ENCODE measurements at places on chromosomes 7 and 10.

DNA sequence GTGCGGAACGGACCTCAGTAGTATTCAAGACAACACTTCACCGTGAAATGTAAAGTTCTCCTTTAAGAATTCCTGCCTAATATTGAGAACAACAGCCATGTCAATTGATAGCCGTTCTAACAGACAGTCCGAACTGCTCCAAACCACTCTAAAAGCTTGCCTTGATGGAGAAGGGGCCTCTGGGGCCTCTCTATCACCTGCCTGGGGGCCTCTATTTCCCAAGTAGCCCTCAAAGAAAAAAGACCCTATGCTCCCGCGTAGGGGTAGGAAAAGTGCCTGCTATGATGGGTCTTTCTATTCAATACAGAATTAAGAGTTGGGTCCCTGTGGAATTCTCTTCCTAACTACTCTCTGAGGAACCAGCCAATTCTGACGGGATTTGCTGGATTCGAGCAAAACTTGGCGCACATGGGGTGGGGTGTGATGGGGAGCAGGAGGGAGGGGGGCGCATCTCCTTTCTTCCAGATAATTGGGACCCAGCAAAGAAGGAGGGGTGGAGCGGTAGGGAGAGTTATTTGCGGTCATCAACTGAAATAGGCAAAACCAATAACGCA lies 8.3 kb upstream of the DLX6 start:
- no peak for DNase-seq

DNA sequence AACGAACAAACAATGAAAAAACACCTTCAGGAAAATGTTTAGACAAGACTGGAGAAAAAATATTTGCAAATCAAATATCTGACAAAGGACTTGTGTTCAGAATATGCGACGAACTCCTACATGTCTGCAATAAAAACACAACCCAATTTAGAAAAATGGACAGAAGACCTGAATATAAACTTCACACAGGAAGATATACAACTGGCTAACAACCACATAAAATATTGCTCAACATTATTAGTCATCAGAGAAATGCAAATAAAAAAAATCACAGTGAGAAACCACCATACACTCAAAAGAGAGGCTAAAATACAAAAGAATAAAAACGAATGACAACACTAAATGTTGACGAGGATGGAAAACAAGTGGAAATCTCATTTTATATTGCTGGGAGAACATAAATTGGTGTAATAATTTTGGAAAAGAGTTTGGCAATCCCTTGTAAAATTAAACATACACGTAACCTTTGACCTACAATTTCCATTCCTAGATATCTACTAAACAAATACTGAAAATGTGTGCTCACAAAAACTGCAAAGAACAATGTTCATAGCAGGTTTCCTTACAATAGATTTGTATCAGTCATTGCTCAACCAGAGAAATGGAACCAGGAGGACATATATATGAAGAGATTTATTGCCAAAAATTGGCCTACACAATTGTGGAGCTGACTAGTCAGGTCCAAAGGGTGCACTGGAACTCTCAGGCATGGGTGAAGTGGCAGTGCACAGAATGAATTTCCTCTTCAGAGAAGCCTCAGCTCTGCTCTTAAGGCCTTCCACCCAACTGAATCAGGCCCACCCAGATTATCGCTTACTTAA lies 82.9 kb upstream of the OGDHL start:
- peak; percentile 20 for DNase-seq

- no peak for DNase-seq
These were observed 15.3 kb upstream of the KCNIP2 start for GRCh38 chr10:101858723-101859500.

DNA sequence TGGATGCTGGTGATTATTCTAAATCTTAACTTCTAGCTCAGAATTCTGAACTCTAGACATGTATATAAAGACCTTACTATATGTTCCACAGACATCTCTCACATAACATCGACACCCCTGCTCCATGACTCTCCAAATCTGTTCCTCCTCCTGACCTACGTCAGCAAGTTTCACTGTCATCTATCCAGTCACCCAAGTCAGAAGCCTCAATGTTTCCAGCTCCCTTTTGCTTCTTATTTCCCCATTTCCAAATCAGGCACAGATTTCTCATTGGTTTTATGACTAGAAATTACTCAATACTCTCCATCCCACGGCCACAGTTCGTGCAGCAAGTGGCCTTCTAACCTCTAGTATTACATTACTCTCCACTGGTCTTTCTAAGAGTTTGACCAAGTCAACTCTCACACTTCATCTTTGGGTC lies 28.5 kb downstream of the EPC1 start:
- no peak for DNase-seq

GRCh38 chr10:17510242-17510908 lies 56.0 kb upstream of the ST8SIA6 start:
- no peak for DNase-seq

DNA sequence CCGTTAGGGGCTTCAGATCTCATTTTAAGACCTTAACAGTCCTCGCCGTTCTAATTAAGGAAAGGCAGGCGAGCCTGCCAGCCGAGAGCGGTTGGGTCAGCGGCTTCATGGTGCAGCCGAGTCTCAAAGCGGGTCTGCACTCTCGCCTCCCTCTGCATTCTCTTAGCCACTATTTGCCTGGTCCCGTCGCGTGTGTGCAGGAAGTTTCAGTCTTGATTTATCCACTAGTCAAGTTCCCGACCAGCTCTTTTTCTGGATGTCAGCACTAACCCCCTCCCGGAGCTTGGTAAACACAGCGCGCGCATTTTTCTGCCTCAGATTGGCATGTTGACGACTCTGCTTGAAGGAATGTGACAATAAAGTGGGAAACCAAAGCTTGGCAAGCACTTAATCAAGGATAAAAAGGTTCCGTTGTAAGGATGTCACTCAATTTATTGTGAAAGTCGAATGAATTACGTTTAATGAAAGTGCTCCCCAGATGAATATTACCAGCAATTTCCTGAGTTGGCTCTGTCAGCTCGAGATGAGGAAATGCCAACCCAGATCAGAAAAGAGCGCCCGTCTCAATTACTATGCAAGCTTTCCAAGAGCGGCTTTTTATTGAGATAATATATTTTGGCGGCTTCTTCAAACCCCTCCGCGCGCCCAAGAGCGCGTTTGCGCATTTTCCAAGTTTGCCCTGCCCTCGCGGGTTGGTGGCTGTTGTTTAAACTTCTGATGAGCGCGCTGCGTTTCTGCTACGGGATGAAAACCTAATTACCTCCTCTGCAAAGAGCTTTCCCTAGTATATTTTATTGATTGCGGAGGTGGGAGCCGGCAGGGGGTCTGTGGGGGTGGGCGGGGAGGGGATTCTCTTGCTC lies 7.9 kb downstream of the NXPH1 start:
- no peak for DNase-seq

GRCh38 chr7:104272767-104273384 lies 55.5 kb upstream of the LHFPL3 start:
- DNase-seq, result peak; percentile 31

DNA sequence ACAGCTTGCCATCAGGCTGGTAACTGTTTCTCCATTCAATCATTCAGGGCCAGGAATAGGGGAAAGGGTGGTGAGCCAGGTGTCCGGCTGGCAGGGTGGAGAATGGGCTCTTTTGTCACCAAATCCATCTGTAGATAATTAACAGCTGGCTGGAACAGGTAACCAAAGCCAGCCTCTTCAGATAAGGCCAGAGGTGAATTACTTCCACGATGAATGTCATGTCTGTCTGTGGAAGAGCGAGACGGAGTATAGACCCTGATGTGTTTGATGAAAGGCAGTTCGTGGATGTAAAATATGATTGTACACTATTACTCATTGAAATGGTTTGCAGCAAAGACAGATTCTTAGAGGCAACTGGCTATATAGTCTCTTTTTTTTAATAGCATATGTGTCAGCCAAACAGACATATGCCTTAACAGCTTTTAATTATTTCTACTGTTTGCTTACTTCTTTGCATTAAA lies 149.8 kb downstream of the KLF6 start:
- DNase-seq, result peak; percentile 47

DNA sequence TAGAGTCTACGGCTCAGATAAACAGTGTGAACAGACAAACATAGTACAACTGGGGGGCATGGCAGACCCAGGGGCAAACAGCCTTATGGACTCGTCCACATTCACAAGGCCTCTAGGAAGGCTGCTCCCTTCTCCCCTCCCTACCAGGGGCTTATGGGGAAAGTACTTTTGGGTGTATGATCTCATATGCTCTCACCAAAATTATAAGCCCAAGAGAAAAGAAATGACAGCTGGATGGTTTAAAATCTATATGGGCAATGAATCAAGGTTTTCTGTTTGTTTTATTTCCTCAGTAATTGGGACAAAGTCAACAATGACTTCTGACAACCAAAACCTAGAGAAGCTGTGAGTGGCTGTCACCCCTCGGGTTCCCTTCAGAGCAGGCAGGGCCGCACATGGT lies 144.4 kb downstream of the PKD1L1 start:
- no peak for DNase-seq

GRCh38 chr10:818010-818409 lies 113.5 kb downstream of the LARP4B start:
- no peak for DNase-seq

DNA sequence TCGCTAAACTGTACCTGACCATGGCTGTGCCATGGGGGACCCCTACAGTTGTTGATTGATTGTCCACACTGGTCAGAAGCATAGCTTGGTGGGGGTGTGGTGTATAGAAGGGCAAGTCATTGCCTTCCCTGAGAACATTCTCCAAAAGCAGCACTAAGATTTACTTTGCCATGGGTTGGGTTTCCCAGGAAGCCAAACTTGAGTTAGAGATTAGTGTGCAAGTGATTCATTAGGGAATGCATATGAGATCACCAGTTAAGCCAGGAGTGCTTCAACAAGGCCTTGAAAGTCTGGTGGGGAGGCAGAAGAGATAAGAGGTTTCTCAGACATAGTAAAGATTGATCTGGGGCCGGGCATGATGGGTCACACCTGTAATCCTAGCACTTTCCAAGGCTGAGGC lies 21.4 kb upstream of the TPST1 start:
- DNase-seq, result peak; percentile 72

- DNase-seq, result no peak
These were observed 69.5 kb upstream of the CHST15 start for GRCh38 chr10:124162774-124163354.

DNA sequence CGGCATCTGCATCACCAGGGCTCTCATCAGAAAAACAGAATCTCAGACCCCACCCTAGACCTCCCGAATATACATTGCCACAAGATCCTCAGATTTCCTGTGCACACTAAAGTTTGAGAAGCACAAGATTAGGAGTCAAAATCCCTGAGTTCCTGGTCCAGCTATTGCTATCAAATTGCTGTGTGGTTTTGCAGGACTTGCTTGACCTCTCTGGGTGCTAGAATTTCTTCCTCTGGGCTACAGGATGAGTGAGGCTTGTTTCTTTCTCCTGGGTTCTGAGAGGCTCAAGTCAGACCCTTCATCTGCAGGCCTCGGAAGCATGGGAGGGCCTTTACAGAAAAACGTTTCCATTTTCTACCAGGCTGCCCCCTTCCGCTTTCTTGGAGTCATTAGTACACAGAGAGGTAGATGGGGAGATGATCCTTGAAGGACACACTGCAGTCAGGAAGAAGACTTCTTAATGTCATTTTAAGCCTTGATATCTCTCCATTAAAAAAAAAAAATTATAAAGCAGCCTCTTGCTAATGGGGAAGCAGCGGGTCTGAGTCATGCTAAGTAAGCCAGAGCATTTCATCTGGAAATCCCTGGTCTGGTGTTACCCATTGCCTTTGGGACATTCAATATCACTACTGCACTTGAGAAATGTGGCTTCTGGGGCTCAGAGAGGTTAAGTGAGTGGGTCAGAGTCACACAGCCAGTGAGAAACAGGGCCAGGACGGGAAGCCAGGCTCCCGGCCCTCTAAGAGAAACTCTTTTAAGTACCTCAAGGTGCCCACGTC lies 173.5 kb downstream of the KCNMA1 start:
- DNase-seq, result peak; percentile 46

DNA sequence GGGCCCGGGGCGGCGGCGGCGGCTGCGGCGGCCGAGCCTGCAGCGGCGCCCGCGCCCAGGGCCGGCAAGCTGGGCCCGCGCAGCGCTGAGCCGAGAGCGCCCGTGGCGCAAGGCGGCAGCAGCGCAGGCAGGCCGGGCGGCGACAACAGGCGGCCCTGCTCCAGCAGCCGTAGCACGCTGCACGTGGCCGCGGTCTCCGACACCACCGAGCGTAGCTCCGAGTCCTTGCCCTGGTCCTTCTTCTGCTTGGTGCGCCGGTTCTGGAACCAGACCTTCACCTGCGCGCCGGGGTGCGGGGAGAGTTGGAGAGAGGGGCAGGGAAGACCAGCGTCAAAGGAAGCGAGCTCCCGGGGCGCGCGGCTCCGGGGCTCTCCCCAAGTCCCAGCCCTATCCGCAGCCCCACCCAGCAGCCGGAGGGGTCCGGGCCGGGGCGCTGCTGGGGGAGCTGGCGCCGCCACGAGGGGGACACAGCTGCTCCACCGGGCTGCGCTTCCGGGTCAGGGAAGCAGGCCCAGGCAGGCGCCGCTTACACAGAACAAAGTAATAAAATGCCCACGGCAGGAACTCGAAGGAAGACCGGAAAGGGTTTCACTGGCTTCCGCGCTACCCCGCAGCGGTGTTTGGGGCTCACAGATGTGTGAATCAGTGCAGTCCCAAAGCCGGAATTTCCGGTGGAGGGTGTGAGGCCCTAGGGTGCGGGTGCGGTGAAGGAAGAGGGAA lies 3.6 kb downstream of the VAX1 start:
- DNase-seq, result no peak

GRCh38 chr7:38411404-38411803 lies 138.0 kb upstream of the TARP start:
- no peak for DNase-seq

DNA sequence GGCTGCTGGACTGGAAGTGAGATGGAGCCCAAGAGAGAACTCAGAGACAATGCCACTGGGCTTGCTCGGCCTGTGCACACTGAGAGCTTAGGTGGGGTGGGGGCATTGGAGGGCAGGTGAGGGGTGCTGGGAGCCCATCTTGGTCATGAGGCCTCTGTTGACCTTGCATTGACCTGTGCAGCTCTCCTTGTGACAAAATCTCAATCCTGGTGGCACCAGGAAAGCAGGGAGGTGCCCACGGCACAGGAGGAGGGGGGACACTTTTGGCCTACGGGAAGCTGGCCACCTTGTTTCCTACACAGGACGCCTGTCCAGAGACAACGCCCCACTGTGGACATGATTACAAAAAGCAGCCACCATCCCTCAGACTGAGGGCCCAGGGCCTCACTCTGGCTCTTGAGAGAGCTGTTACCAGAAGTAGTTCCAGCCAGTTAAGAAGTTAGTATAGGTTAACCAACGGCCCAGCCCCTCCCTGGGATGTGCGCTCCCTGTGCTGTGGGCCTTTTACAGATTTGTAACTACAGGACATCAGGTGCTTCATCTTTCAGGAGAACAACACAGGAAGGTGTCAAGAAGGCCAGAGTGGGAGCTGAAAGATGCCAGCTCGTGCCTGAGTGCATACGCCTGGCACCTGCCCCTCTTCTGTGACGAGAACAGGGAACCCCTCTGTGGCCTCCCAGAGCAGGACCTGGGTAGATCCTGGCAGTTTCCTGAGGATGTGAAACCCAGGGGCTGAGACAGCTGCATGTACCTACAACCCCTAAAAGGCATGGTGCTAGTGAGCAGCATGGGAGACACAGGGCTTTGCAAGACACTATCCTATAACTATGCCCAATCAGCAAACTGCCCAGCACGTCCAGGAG lies 10.3 kb downstream of the PKD1L1 start:
- no peak for DNase-seq
